ENCODE measurements at places on chromosomes 16 and 17. TPM values are rescaled to one million over a fixed set of nuclear protein-coding genes. Genes with fewer than 3 reads are reported as not detected.

GRCh38 chr17:20925954-20926353 lies 116.9 kb downstream of the USP22 start:
- DNase-seq: no peak
- H3K4me3 ChIP-seq: no peak overlapping the region
- H3K27me3 ChIP-seq: no peaks in the 10 kb centered on the region
- H3K4me1 ChIP-seq: peaks cover 5% of the 10 kb centered on the region
- no peaks in the 10 kb centered on the region for H3K36me3 ChIP-seq
- no peak overlapping the region for H3K27ac ChIP-seq

DNA sequence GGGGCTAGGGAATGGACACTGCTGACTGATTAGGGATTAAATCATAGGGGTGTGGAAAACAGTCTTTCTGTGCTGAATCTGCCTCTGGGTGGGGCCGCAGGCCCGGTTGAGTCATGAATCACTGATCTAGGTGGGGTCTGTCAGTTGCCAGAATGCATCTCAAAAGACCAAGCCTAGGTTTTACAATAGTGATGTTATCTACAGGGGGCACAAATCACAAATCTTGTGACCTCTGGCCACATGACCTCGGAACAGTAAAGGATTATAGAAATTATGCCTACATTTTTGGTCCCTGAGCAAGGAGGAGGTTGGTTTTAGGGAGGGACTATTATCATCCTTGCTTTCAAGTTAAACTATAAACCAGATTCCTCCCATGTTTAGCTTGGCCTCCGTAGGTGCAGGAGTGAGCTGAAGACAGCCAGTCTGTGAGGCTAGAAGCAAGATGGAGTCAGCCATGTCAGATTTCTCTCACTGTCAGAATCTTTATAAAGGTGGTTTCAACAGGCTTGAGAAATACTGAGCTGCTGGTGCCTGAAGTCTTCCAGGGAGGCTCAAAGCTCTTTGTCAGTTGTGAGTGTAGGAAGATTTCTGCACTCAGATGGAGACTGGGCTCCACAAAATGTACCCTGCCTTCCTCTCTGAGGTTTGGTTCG lies 12.9 kb downstream of the GNGT2 start:
- no peak overlapping the region for H3K27ac ChIP-seq
- no peak overlapping the region for H3K4me3 ChIP-seq
- DNase-seq: no peak
- H3K4me1 ChIP-seq: peaks cover 11% of the 10 kb centered on the region
- no peaks in the 10 kb centered on the region for H3K27me3 ChIP-seq

DNA sequence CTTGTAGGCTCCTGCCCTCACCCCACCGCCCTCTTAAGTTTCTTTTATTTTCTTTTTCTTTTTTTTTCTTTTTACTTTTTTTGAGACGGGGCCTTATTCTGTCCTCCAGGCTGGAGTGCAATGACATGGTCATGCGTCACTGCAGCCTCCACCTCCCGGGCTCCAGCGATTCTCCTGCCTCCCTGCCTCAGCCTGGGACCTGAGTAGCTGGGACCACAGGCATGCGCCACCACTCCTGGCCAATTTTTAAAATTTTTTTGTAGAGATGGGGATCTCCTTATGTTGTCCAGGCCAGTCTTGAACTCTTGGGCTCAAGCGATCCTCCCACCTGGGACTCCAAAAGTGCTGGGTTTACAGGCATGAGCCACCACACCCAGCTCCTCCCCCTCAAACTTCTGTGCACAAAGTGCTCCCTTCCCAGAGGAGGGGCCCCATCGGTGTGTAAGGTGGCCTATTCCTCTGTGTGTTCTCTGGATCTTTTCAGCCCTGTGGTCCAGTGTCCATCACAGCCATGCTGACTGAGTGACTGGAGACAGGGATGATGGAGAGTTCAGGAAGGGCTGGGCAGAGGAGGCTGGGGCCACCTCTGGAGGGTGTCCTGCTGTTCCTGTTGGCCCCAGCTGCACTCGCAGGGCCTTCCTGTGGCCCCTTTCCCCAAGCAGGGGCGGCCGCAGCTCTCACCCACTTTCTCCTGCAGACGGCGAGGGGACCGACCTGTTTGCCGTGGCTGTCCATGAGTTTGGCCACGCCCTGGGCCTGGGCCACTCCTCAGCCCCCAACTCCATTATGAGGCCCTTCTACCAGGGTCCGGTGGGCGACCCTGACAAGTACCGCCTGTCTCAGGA lies 8.9 kb upstream of the IL32 start:
- no peaks in the 10 kb centered on the region for H3K36me3 ChIP-seq
- H3K27me3 ChIP-seq: no peaks in the 10 kb centered on the region

- no peak overlapping the region for H3K27ac ChIP-seq
- H3K4me3 ChIP-seq: no peak overlapping the region
- no peak for DNase-seq
- H3K4me1 ChIP-seq: no peaks in the 10 kb centered on the region
Measured at GRCh38 chr16:71367241-71367976, 8.9 kb downstream of the CALB2 start.

- H3K27me3 ChIP-seq: no peaks in the 10 kb centered on the region
- H3K4me3 ChIP-seq: no peak overlapping the region
Measured at GRCh38 chr17:59874376-59874775, 18.4 kb downstream of the TUBD1 start.

DNA sequence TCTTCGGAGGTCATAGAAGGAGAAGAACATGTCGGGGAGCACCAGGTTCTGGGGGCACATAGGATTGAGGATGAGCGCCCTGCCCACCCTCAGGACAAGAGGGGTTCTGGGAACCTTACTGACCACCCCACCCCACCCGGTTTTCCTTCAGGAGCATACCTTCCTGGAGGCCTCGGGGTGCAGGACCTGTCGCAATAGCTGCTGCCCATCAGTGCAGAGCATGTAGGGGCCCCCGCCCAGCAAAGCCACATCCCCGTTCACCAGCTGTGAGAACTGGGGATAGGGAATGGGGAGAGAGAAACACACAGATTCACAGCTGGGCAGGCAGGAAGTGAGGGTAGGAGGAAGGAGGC lies 2.1 kb downstream of the ESRP2 start:
- no peaks in the 10 kb centered on the region for H3K36me3 ChIP-seq
- peaks cover 55% of the 10 kb centered on the region for H3K4me1 ChIP-seq
- H3K27ac ChIP-seq: no peak overlapping the region
- no peak for DNase-seq
- no peaks in the 10 kb centered on the region for H3K27me3 ChIP-seq

DNA sequence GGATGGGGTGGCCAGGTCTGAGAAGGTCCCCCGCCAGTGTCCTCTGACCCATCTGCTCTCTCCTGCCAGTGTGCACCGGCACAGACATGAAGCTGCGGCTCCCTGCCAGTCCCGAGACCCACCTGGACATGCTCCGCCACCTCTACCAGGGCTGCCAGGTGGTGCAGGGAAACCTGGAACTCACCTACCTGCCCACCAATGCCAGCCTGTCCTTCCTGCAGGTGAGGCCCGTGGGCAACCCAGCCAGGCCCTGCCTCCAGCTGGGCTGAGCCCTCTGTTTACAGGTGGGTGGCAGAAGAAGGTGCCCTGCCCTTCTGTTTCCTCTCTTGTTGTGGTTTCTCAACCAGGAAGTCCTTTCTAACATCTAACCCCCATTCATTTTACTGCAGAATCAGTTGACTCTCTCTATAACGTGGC lies 7.1 kb downstream of the ERBB2 start:
- H3K4me3 ChIP-seq: no peak overlapping the region
- DNase-seq: no peak

DNA sequence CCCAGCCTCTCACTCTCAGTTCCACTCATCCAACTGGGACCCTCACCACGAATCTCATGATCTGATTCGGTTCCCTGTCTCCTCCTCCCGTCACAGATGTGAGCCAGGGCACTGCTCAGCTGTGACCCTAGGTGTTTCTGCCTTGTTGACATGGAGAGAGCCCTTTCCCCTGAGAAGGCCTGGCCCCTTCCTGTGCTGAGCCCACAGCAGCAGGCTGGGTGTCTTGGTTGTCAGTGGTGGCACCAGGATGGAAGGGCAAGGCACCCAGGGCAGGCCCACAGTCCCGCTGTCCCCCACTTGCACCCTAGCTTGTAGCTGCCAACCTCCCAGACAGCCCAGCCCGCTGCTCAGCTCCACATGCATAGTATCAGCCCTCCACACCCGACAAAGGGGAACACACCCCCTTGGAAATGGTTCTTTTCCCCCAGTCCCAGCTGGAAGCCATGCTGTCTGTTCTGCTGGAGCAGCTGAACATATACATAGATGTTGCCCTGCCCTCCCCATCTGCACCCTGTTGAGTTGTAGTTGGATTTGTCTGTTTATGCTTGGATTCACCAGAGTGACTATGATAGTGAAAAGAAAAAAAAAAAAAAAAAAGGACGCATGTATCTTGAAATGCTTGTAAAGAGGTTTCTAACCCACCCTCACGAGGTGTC lies 26.6 kb downstream of the STH start:
- H3K27me3 ChIP-seq: no peaks in the 10 kb centered on the region
- H3K27ac ChIP-seq: peak overlapping the region; percentile 32
- peaks cover 37% of the 10 kb centered on the region for H3K36me3 ChIP-seq
- H3K4me3 ChIP-seq: no peak overlapping the region
- peaks cover 8% of the 10 kb centered on the region for H3K4me1 ChIP-seq

The KRTAP4-2 gene
- not detected for total RNA-seq
